ENCODE measurements at places on chromosomes 7 and 10. TPM values are rescaled to one million over a fixed set of nuclear protein-coding genes. Genes with fewer than 3 reads are reported as not detected.

GRCh38 chr10:77332256-77332655 lies 305.4 kb downstream of the KCNMA1 start:
- H3K27ac ChIP-seq, result no peak overlapping the region
- H3K4me1 ChIP-seq, result no peaks in the 10 kb centered on the region
- no peaks in the 10 kb centered on the region for H3K36me3 ChIP-seq
- no peak overlapping the region for H3K4me3 ChIP-seq

The MCM7 gene
- total RNA-seq, result 16.7 TPM

- no peak overlapping the region for H3K4me3 ChIP-seq
- H3K4me1 ChIP-seq, result no peaks in the 10 kb centered on the region
- DNase-seq, result no peak
- H3K27me3 ChIP-seq, result no peaks in the 10 kb centered on the region
- no peaks in the 10 kb centered on the region for H3K36me3 ChIP-seq
Measured at GRCh38 chr7:93817004-93817403, 73.5 kb downstream of the TFPI2 start.

The LRRN3 gene
- total RNA-seq, result not detected

The ZNF518A gene
- total RNA-seq, result 9.0 TPM

GRCh38 chr10:124663766-124664360 lies 80.3 kb downstream of the FAM53B start:
- no peaks in the 10 kb centered on the region for H3K27me3 ChIP-seq
- DNase-seq, result no peak
- H3K4me1 ChIP-seq, result no peaks in the 10 kb centered on the region
- H3K27ac ChIP-seq, result no peak overlapping the region
- no peaks in the 10 kb centered on the region for H3K36me3 ChIP-seq

- H3K27ac ChIP-seq, result no peak within 1 kb of the TSS
- H3K27me3 ChIP-seq, result no peaks in the 10 kb centered on the region
- H3K4me1 ChIP-seq, result no peaks in the 10 kb centered on the region
- no peak for DNase-seq
Measured at GRCh38 chr7:142885311-142886230, at the start of gene TRPV6. TRPV6 (minus strand) TSS chr7:142885745.

The TAC1 gene
- total RNA-seq, result not detected

The MYOF gene
- total RNA-seq, result 3.4 TPM

- DNase-seq, result no peak
- no peak overlapping the region for H3K4me3 ChIP-seq
- no peaks in the 10 kb centered on the region for H3K36me3 ChIP-seq
- no peaks in the 10 kb centered on the region for H3K4me1 ChIP-seq
Measured at GRCh38 chr10:19876570-19876969, 60.3 kb downstream of the PLXDC2 start.

The PDK4 gene
- total RNA-seq, result 7.9 TPM

DNA sequence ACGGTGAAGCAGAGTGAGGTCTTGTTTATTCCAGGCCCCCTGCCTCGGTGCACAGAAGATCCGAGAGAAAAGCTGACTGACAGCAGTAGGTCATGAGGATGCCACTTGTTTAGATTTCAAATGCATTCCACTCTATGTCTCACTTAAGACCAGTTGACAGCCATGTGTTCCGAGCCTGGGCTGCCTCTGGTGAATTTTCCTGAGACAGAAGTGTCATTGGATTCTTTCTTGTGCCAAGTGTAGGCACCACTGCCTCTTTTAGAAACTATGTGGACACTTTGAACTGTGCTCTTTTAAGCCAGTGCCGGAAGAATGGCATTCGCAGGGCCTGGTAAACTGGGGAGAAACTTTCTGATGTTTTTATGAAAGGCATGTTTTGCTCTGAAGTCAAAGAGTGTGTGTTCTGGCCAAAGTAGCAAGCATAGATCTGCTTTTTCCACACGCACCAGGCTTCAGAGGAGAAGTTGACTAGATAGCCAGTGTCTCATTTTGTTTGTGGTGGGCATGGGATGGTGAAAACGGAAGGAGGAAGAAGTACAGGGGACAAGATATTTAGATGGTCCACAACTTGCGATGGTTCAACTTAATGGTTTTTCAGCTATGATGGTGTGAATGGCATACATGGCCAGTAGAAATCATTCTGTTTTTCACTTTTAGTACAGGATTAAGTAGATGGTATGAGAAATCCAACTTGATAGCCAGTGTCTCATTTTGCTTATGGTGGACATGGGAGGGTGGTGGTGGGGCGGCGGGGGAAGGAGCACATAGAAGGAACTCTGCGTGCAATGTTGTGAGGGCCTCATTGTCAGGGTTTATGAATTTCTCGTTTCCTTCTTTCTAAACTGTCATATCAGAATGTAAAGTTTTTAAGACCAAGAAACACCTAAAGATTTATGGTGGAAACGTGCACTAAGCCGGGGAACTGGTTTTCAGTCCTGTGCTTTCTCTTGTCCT lies 41.5 kb downstream of the CYP17A1 start:
- H3K27ac ChIP-seq, result peak overlapping the region; percentile 80
- H3K36me3 ChIP-seq, result no peaks in the 10 kb centered on the region
- no peak for DNase-seq

DNA sequence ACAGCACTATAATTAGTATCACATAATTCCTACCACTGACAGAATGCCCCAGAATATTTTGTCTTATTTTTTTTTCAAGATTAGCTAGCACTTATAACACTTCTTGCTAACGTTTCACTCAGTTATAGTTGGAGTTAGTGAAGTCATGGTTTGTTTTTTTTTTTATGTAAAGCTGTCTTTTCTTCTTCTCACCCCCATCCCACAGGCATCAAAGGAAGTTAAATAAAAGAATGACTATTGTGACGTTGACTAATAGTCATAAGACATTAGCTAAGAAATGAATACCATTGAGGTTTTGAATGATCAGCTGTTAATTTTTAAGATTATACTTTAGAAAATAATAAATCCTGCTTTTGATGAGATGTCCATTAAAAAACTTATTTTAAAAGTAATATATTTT lies 498.3 kb downstream of the GFRA1 start:
- no peaks in the 10 kb centered on the region for H3K4me1 ChIP-seq
- H3K27me3 ChIP-seq, result no peaks in the 10 kb centered on the region
- no peak for DNase-seq
- H3K27ac ChIP-seq, result no peak overlapping the region

The TSPAN33 gene
- total RNA-seq, result 22.3 TPM

DNA sequence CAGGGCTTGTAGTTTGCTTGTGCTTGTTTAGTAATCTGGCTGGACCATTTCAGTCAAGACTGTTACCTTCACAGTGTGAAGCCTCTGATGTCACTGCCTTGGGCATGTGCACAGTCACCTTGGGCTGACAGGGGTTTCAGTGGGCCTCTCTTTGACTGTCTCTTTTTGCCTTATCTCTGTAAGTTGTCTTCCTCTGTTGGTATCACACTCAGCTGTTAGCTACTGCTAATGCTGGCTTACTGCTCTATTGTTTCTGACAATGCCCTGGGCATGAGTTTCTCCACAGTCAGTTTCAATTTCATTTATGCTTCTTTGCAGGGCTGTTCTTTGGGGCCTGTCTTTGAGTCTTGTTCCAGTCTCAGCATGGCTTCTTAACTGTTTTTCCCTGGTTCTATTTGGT lies 201.9 kb upstream of the SHH start:
- no peaks in the 10 kb centered on the region for H3K27me3 ChIP-seq
- H3K27ac ChIP-seq, result no peak overlapping the region
- DNase-seq, result no peak
- no peaks in the 10 kb centered on the region for H3K36me3 ChIP-seq
- no peaks in the 10 kb centered on the region for H3K4me1 ChIP-seq
- H3K4me3 ChIP-seq, result no peak overlapping the region

DNA sequence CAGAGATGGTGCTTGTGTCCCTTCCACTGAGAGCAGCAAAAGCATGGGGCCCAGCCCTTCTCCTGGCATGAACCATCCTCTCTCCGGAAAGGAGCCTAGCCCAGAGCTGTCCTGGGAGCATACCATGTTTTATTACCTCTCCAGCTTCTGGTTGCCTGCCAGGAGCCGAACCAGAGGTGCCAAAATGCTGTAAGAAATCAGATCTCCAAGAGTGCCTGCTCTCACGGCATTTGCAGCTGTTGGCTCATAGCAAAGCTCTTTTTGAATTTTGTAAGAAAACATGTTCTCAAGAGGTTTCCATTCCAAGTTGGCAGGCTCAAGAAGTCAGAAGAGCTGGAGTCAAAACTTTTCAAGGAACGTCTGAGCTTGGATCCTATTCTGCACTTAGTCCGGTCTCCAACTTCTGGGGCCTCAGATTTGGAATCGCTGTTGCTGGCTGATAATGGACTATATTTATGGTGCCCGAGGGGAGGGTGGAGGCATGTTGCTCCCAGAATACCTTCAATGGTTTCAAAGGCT lies 211.7 kb upstream of the MKI67 start:
- H3K27ac ChIP-seq, result no peak overlapping the region
- H3K4me3 ChIP-seq, result no peak overlapping the region
- no peak for DNase-seq
- H3K4me1 ChIP-seq, result no peaks in the 10 kb centered on the region
